Calu3 (cell line): ENCODE measurements at places on chromosomes 6 and 20.

GRCh38 chr20:58112017-58112781, 116.3 kb downstream of the ANKRD60 start:
- no peaks in the 10 kb centered on the region for H3K27me3 ChIP-seq
- H3K4me3 ChIP-seq, result no peak overlapping the region
- DNase-seq, result peak; percentile 66
- peak overlapping the region; percentile 29 for H3K27ac ChIP-seq

- DNase-seq, result no peak
- peaks cover 5% of the 10 kb centered on the region for H3K36me3 ChIP-seq
- H3K4me1 ChIP-seq, result peaks cover 16% of the 10 kb centered on the region
Measured at GRCh38 chr20:53335555-53335954, 258.1 kb downstream of the ZNF217 start.

DNA sequence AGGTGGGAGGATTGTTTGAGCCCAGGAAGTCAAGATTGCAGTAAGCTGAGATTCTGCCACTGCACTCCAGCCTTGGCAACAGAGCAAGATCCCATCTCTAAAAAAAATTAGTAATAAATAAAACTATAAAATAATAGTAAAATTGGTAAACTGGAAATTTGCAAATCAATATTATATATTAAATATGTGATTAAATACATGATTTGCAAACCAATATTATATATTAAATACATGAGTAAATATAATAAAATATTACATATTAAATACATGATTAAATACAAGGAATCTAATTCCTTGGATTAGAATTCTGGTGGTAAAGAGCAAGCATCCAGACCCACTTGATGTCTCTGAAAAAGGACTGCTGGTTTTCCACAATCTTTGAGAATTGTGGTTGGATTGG, 35.8 kb downstream of the FUT9 start:
- no peaks in the 10 kb centered on the region for H3K27me3 ChIP-seq
- no peak for DNase-seq
- H3K36me3 ChIP-seq, result no peaks in the 10 kb centered on the region
- no peaks in the 10 kb centered on the region for H3K4me1 ChIP-seq
- H3K27ac ChIP-seq, result no peak overlapping the region

DNA sequence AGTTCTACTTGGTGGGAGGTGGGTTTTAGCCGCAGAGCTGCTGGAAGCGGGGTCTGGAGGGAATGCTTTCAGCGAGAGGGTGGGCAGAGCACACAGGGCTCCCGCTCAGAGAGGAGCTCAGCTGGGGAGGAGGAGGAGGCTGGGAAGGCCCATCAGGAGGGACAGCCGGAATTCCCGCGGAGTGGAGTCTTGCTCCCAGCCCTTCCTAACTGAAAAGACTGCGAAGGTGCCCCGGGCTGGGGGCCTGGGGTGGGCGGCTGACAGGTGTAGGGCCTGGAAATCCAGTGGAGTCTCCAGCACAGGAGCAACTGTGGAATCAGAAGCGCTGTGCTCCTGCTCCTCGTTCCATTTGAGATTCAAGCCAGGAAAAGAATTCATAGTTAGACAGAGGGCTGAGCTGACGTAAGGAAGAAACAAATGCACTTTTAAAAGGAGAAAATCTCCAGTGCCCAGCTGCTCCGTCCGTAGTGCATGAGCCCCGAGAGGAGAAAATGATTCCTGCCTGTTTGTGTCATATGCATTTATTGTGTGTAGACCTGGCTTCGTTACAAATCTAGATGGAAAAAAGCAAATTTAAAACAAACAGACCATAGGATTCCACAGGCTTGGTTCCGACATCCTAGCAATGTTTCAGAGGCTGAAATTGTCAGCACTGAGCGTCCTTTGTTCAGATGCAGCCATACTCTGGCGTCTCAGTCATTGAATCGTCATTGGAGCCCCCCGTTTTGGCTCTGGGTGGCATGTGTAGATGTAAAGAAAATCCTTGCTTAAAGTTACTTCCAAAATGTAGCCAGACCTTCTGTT, 197.7 kb downstream of the SMOC2 start:
- no peaks in the 10 kb centered on the region for H3K27me3 ChIP-seq
- H3K4me3 ChIP-seq, result no peak overlapping the region
- H3K4me1 ChIP-seq, result peaks cover 52% of the 10 kb centered on the region
- H3K36me3 ChIP-seq, result no peaks in the 10 kb centered on the region
- DNase-seq, result no peak

- H3K27ac ChIP-seq, result no peak overlapping the region
- no peaks in the 10 kb centered on the region for H3K4me1 ChIP-seq
- peaks cover 14% of the 10 kb centered on the region for H3K27me3 ChIP-seq
- no peaks in the 10 kb centered on the region for H3K36me3 ChIP-seq
- no peak overlapping the region for H3K4me3 ChIP-seq
- DNase-seq, result no peak
Measured at GRCh38 chr6:40148882-40149573, 214.8 kb upstream of the MOCS1 start.

- no peak for DNase-seq
- peak overlapping the region; percentile 17 for H3K27ac ChIP-seq
- H3K4me1 ChIP-seq, result peaks cover 41% of the 10 kb centered on the region
- peak overlapping the region; percentile 31 for H3K4me3 ChIP-seq
Measured at GRCh38 chr6:117423754-117424153, 2.0 kb downstream of the ROS1 start.

DNA sequence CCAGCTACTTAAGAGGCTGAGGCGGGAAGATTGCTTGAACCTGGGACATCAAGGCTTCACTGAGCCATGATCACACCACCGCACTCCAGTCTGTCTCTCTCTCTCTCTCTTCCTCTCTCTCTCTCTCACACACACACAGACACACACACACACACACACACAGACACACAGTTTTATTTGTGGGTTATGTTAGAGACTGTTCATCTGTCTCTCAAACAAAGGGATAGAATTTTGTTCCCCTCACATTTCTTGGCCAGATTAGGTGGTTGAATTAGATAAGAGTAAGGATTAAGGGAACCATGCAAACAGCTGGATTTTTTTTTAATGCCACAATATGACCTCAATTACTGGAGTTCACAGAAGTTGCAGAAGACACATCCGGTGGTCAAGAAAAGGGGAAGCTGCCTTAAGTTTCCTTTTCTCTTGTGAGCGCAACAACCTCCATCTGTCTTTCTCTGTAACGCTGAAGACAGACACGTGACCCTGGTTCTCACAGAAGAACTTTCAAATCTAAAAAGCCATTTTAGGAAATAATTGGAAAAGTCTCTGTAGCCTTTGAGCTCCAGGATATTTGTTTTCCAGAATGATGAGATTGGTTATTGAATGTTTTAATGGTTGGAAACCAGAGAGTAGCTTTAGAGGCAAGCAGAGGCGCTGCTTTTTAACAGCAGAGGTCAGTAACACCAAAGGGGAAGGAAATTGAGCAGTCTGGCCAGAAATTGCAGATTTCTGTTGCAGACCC, 32.9 kb upstream of the LGSN start:
- no peaks in the 10 kb centered on the region for H3K27me3 ChIP-seq
- H3K4me1 ChIP-seq, result peaks cover 46% of the 10 kb centered on the region
- H3K36me3 ChIP-seq, result peaks cover 7% of the 10 kb centered on the region
- H3K27ac ChIP-seq, result peak overlapping the region; percentile 67
- DNase-seq, result peak; percentile 52
- peak overlapping the region; percentile 40 for H3K4me3 ChIP-seq

DNA sequence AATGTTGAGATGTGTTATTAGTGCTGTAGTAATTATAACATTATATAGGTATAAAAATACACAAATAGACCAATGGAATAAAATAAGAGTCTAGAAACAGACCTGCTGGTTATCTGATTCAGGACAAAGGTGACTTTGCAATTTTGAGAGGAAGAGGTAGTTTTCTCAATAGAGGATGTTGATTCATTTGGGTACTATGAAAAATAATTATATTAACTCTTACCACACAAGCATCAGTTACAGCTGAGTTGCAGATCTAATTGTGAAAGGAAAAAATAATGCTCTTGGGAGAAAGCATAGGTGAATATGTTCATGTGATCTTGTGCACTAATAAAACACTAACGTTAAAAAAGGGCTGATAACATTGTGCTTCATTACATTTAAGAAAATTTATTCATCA, 103.0 kb downstream of the BCKDHB start:
- peaks cover 21% of the 10 kb centered on the region for H3K4me1 ChIP-seq
- H3K4me3 ChIP-seq, result no peak overlapping the region
- DNase-seq, result no peak

- H3K4me1 ChIP-seq, result peaks cover 7% of the 10 kb centered on the region
- no peak overlapping the region for H3K27ac ChIP-seq
- H3K36me3 ChIP-seq, result no peaks in the 10 kb centered on the region
- no peak overlapping the region for H3K4me3 ChIP-seq
Measured at GRCh38 chr6:136470044-136470443, 80.2 kb downstream of the MAP7 start.

GRCh38 chr6:40807484-40807883, 220.3 kb upstream of the LRFN2 start:
- H3K4me3 ChIP-seq, result no peak overlapping the region
- no peak overlapping the region for H3K27ac ChIP-seq
- DNase-seq, result no peak
- H3K27me3 ChIP-seq, result peaks cover 79% of the 10 kb centered on the region
- H3K4me1 ChIP-seq, result no peaks in the 10 kb centered on the region

DNA sequence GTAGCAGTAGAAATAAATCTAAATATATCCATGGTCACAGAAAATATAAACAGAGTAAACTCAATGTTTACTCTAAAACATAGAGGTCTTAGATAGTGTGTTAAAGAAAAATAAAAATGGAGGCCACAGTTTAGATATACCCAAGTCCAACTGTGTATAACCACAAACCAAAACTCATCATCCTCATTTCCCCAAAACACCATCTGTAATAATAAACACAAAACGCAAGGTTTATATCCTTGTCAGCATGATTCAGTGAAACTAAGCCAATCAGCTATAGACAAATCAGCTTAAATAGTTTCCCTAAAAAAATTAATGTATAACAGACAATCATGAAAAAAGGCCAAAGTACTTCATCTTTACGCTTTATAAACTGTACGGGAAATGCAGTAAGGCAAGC, 2.7 kb upstream of the HACE1 start:
- H3K4me3 ChIP-seq, result no peak overlapping the region
- no peak overlapping the region for H3K27ac ChIP-seq
- H3K4me1 ChIP-seq, result peaks cover 9% of the 10 kb centered on the region
- no peak for DNase-seq

DNA sequence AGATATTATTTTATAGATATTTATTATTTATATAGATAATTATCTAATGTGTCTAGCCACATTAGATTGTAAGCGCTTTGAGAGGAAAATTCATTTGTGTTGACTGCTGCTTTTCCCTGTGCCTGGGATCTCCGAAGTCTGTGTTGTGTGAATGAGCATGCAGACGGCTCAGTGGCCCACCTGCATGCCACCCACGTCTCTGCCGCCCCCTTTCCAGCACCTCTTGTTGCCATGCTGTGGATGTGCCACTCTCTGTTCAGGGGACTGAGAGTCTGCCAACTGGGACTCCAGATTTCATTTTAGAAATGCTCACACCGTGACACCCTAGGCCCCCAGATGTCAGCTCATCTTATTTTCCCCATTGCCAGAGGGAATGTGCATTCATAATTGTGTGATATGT, 139.7 kb downstream of the JARID2 start:
- peaks cover 6% of the 10 kb centered on the region for H3K36me3 ChIP-seq
- H3K27me3 ChIP-seq, result no peaks in the 10 kb centered on the region
- H3K4me1 ChIP-seq, result no peaks in the 10 kb centered on the region
- H3K27ac ChIP-seq, result no peak overlapping the region
- DNase-seq, result no peak
- no peak overlapping the region for H3K4me3 ChIP-seq

GRCh38 chr20:14134004-14134403, 138.7 kb downstream of the MACROD2 start:
- DNase-seq, result no peak
- H3K27me3 ChIP-seq, result no peaks in the 10 kb centered on the region
- H3K4me3 ChIP-seq, result no peak overlapping the region
- no peak overlapping the region for H3K27ac ChIP-seq

DNA sequence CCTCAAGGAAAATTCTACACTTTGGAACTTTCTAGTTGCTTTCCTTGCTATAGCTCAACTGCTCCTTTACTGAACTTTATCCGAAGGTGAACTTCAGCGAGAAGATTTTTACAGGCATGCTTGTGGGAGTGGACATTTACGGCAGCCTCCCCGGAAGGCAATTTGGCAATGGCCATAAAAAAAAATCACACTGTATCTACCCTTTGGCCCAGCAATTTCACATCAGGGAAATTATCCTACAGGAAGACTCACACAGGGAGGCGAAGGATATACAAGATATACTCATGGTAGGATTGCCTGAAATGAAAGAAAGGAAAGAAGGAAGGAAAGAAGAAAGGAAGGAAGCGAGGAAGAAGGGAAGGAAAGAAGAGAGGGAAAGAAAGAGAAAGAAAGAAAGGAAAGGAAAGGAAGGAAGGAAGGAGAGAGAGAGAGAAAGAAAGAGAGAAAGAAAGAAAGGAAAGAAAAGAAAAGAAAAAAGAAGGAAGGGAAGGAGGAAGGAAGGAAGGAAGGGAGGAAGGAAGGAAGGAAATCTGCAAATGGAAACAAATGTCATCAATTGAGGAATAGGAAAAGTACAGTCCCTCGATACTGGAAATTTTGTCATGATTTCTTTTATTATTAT, 25.7 kb downstream of the OVOL2 start:
- no peaks in the 10 kb centered on the region for H3K27me3 ChIP-seq
- no peak for DNase-seq
- peaks cover 5% of the 10 kb centered on the region for H3K36me3 ChIP-seq

GRCh38 chr6:100209323-100210136, 215.5 kb upstream of the MCHR2 start:
- DNase-seq, result no peak
- no peaks in the 10 kb centered on the region for H3K4me1 ChIP-seq
- H3K4me3 ChIP-seq, result no peak overlapping the region
- no peaks in the 10 kb centered on the region for H3K27me3 ChIP-seq
- no peaks in the 10 kb centered on the region for H3K36me3 ChIP-seq

- no peak overlapping the region for H3K27ac ChIP-seq
- H3K4me3 ChIP-seq, result no peak overlapping the region
- H3K4me1 ChIP-seq, result no peaks in the 10 kb centered on the region
- peaks cover 57% of the 10 kb centered on the region for H3K27me3 ChIP-seq
Measured at GRCh38 chr20:32971703-32972161, 32.5 kb downstream of the SUN5 start.

- no peak overlapping the region for H3K27ac ChIP-seq
- no peaks in the 10 kb centered on the region for H3K27me3 ChIP-seq
- DNase-seq, result peak; percentile 27
Measured at GRCh38 chr6:109252261-109253041, 129.8 kb downstream of the CD164 start.

DNA sequence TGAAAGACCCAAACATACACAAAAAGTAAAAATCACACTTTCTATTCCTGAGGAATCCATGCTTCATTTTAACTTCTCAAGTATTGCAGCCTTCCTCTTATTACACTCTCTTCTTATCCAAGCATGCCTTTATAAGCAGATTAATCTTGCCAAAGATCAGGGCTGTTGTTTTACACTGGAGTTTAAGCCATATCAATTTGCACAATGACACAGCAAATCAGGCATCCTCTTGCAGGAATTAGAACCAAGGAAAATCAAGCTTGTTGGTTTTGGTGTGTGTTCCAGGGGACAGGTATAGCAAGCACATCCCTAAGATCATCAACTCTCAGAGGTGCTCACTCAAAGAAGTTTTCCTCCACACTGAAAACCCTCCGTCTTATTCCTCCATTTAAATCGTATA, 69.5 kb downstream of the CYP39A1 start:
- no peaks in the 10 kb centered on the region for H3K27me3 ChIP-seq
- no peak overlapping the region for H3K27ac ChIP-seq
- H3K4me1 ChIP-seq, result peaks cover 40% of the 10 kb centered on the region
- no peak for DNase-seq
- H3K4me3 ChIP-seq, result no peak overlapping the region
- H3K36me3 ChIP-seq, result no peaks in the 10 kb centered on the region

GRCh38 chr20:16005021-16005914, 568.0 kb downstream of the KIF16B start:
- H3K4me1 ChIP-seq, result no peaks in the 10 kb centered on the region
- H3K27ac ChIP-seq, result no peak overlapping the region
- no peaks in the 10 kb centered on the region for H3K27me3 ChIP-seq
- no peaks in the 10 kb centered on the region for H3K36me3 ChIP-seq
